ENCODE measurements at places on chromosomes 5 and 9.

DNA sequence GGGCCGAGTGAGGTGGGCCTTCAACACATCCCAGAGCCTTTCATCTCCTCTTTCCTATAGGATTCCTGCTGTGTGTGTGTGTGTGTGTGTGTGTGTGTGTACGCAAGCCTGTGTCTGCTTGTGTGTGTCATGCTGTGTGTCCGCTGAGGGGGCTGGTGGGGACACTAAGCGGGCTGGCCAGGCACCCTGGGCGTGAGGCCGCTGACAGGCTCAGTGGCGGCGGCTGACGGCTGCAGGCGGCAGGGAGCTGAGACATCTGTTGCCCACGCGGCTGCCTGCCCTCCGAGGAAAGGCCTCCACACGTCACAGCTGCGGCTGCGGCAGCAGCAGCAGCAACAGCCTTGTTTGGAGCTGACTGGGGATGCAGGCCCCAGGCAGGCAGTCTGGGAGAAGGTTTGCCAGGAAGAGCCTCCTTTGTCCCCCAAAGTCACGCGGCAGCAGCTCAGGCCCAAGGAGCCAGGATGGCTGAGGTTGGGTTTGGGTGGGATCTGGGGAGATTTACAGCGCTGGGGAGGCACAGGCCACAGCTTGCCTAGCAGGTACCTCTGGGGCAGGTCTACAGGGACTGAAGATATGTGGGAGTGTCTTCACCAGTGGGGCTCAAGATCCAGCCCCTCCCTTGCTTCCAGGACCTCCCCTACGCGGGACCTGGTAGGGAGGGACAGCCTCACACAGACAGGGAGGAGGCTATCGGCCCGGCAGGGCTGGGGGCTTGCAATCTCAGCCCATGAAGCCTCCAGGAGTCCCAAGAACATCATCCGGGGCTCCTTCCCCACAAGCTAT lies 1.8 kb downstream of the PDLIM4 start:
- DNase-seq: peak; percentile 58

- no peak for DNase-seq
Observed at GRCh38 chr9:113695440-113695851, 180.7 kb upstream of the ZNF618 start.

GRCh38 chr5:108788142-108788541 lies 40.4 kb downstream of the FER start:
- DNase-seq: no peak

- no peak for DNase-seq
Observed at GRCh38 chr9:117616431-117616831, 87.8 kb upstream of the TLR4 start.

- no peak for DNase-seq
Observed at GRCh38 chr5:89268460-89268859, 385.5 kb upstream of the MEF2C start.

GRCh38 chr5:43149231-43149630 lies 28.5 kb downstream of the ZNF131 start:
- no peak for DNase-seq

- peak; percentile 27 for DNase-seq
Observed at GRCh38 chr9:10613419-10613818, 617 bp upstream of the PTPRD start.

DNA sequence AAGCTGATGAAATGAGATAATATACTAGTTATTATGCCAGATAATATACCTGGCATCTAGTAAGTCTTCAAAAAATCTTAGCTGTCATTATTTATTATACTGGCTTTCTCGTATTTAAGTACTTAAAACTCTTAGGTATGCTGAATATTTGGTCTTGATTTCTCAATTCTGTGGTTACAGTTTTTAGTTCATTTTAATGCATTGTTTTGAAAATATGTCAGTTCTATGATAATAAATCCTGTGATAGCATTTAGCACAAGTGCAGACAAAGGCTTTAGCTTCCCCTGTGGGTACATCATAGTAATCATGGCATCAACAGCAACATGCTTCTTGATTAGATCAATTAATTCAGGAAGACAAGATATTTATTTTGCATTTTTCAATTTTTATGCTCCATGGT lies 133.0 kb downstream of the SMC2 start:
- DNase-seq: no peak
